ENCODE measurements at places on chromosomes 5 and 9.

- DNase-seq = no peak
Observed at GRCh38 chr5:439636-440035, 3.3 kb upstream of the EXOC3 start.

GRCh38 chr5:168176251-168176650 is 115.2 kb upstream of the WWC1 start:
- DNase-seq = no peak

DNA sequence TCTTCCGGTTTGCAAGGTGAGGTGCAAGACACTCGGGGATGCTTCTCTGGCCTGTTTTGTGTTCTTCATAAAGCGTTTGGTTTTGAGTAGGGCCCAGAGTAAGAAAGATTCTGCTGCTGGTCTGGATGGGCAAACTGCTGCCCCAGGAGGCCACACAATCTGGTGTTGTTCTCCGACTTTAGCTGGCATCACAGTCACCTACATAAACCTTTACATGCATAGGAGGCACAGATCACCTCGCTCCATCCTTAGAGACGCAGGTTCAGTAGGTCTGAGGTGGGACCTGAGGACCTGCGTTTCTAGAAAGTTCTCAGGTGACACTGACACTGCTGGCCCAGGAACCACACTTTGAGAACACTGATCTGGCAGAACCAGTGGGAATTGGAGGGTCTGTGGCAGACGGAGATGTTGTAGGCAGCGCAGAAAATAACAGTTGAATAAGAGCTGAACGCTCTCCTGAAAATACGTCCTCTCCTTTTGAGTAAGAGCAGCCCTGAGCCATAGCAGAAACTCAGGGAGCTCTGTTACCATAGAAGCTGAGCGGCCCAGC is 3.9 kb upstream of the SLC6A3 start:
- DNase-seq = no peak

GRCh38 chr5:28346696-28347095 is 1308.3 kb upstream of the CDH9 start:
- DNase-seq = no peak

GRCh38 chr9:34485822-34486221 is 27.2 kb downstream of the DNAI1 start:
- DNase-seq = no peak

GRCh38 chr9:2178034-2178734 is 163.0 kb downstream of the SMARCA2 start:
- DNase-seq = no peak

DNA sequence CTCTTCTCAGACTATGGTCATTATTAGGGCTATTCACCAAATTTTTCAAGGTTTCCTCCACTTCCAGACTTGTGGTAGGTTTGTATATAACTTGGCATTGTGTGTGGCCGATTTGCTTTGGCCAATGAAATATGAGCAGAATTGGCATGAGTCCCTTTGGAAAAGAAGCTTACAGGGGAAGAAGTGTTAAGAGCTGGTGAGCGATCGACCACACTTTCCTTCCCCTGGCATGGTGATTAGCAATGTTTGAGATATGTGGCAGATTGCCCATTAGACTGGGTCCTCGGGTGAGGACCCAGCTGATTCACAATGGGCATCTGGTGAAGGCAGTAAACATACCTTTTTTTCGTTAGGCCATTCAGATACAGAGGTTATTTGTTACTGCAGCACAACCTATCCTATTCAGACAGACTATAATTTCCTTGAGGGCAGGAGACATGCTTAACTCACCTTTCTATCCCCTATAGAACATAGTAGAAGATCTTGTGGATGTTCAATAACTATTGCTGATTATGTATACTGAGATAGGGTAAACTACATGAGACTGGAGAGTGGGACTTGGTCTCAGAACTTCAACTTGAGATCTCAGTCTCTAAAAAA is 62.8 kb upstream of the KLF9 start:
- DNase-seq = no peak

GRCh38 chr5:75510836-75511434 is 494 bp downstream of the CERT1 start:
- peak; percentile 13 for DNase-seq

GRCh38 chr5:14581891-14582796 is 552 bp downstream of the OTULINL start:
- DNase-seq = peak; percentile 73

- no peak for DNase-seq
Observed at GRCh38 chr5:177565046-177565445, 10.7 kb upstream of the FAM193B start.

DNA sequence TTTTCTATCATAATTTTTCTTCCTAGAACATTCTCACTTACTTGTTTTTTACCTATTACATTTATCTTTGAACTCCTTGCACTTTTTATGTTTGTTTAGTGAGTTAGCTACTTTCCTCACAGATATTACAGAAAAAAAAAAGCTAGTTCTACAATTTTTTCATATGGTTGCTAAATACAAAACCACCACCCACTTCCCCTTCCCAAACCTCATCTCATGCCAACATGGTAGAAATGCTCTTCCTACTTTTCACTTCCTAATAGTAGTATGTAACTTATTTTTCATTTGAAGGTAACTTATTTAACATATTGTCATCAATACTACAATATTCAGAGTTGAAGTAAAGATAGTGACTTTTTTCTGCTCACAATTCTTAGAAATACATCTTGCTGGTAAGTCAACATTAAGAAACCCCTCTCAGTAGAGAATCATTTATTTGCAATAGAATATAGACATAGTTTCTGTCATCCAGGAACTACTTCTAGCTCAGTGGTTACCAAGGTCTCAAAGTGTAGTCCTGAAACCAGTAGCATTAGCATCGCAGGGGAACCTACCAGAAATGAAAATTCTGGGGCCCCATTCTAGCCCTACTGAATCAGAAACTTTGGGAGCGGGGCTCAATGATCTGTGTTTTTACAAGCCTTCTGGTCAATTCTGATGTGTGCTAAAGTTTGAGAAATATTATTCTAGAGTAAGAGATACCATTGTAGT is 1124.6 kb downstream of the DTWD2 start:
- DNase-seq = no peak

DNA sequence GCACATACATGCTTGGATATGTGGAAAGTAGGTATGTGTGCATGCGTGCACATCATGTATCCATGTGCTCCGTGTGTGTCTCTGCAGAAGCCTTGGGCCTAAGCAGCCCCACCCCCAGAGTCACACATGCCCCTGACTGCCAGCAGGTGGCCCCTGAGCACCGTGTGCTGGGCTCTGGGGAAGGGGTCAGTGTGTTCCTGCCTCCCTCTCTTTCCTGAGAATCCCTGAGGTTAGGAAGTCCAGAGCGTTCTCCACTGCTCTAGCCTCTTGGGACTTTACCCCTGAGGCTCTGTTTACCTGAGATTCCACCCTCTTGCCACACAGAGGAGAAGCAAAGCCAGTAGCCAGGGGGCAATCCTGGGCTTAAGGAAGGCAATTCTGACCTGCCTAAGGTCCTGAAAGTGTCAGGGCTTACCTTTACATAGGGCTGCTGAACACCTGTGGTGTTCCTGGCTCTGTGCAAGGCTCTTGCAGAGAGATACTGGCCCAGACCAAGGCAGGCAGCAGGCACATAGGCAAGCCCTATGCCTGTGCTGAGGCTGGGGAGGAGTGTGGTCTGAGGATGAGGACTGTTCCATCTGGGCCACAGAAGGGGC is 207.3 kb downstream of the TMEM38B start:
- no peak for DNase-seq

- no peak for DNase-seq
Observed at GRCh38 chr9:72292874-72293607, 72.0 kb downstream of the ZFAND5 start.

DNA sequence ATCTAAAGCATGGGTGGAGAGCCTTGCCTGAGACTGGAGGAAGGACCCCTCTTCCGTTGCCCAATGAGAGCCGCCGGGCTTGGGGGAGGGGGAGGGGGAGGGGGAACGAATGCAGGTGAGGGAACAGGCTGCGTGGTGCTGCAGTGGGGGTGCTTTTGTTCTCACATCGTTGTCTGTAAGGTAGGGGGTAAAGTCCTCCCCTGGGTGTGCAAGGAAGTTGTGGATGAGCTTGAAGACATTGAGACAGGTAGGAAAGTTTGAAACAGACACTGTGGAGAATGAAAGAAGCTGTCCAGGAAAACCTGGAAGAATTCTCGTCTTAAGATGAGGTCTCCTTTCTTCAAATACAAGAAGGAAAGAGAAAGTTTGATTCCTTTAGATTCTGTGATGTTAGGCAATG is 94.1 kb upstream of the LIFR start:
- DNase-seq = no peak

- DNase-seq = no peak
Observed at GRCh38 chr9:113042884-113043657, 13.5 kb downstream of the ZFP37 start.

Measured in stimulated activated CD8-positive, alpha-beta memory T cell treated with anti-CD3 and anti-CD28 coated beads, Interleukin-2, amount 100 ng/mL, for 48 hours (primary cell).